ENCODE measurements at places on chromosomes 16 and 17.
A peak's percentile ranks its signal among the peaks of the same experiment; 100 is the strongest.

GRCh38 chr17:58229384-58229783 is 9.0 kb upstream of the LPO start:
- DNase-seq, result no peak

DNA sequence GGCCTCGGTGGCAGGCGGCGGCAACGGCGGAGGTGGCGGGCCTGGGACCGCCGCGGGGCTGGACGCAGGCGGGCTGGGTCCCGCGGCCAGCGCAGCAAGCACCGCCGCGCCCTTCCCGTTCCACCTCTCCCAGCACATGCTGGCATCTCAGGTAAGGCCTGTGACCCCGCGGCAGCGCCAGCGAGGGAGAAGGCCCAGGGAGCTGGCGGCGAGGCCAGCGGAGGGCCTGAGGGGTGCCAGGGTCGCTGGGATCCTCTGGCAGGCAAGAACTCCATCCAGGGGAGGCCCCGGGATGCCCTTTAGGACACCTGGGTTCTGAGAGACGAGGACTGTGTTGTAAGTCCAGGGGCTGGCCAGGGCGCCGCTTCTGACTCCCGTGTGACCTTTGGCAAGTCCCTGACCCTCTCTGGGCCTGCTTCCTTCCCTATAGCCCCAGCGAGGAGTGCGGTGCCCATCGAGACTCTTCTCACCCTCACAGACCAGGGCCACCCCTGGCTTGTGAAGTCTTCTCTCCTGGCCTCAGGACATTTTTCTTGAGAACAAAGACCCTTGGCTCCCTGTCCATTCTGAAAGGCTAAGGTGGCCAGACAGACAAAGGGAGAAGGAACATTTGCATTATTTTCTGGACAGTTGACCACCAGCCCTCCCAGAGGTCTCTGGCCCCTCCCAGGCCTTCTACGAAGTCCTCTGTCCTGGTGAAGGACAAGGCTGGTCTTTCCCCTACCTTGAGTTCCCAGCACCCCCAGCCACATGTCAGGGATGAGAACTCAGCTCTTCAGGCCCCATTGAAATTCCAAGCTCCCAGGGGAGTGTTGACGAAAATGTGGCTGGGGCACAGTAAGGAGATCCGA is 6.3 kb downstream of the TBX2 start:
- DNase-seq, result no peak

DNA sequence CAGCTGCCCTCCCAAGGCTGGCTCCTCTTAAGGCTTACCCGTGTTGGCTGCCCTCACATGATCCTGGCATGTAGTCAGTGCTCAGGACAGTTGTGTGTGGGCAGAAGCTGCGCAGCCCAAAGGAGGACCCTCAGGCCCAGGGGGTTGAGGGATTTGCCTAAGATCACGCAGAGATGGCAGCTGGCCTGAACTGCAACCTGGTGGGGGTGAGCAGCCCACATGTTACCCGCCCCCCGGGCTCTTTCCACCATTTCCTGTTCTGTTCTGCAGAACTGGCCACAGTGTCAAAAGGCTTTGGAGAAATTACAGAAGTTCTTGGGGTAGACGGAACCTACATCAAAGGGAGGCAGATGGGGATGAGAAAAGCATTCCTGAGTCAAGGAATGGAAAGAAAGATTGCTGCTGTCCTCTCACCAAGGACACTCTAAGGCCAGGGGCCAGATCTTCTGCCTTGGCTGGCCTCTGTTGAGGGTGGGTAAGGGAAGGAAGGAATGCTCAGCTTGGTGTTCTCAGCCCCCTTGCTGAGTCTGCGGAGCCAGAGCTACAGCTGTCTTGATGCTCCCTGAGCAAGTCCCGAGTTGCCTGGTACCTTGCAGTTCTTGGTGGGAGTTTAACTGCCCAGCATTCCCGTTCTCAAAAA is 53.0 kb downstream of the EPN2 start:
- DNase-seq, result peak; percentile 25

- DNase-seq, result peak; percentile 76
These were observed 264.3 kb downstream of the CPPED1 start for GRCh38 chr16:12539185-12539929.
